Stimulated activated CD8-positive, alpha-beta memory T cell treated with anti-CD3 and anti-CD28 coated beads, Interleukin-4, amount 100 ng/mL, for 24 hours (primary cell): ENCODE measurements at places on chromosomes 13 and 19.

DNA sequence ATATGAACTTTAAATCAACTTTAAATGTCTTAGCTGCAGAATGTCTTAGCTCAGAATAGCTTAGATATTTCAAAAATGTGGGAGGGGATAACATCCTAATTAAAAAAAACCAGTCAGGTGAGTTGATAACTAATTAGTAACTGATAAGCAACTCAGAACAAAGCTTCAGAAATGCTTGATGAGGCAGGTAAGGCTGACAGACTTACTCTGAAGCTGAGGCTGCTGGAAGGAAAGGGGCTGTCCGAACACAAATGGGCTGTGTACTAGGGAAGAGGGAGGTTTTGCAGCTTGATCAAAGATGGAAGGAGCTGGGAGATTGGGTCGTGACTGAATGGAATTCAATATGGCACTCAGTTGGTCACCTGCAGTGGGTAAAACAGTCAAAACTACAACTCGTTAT is 91.2 kb upstream of the FBXL3 start:
- DNase-seq, result no peak

DNA sequence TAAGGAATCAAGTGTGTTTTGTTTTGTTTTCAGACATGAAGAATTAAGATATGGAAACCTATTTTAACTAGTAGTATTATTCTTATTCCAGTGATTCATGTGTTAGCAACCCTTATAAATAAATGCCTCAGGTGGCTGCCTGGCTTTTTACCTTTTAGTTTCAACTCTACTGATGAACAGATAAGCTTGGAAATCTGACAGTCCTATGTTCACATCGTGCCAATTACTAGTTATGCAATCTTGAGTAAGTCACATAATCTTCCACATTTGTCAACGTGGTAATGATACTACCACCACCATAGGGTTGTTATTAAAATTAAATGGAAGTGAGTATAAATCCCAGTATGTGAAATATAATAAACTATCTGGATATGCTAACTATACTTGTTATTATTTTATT is 64.3 kb downstream of the TBC1D4 start:
- DNase-seq, result no peak

- peak; percentile 70 for DNase-seq
These were observed at the start of gene UHRF1 for GRCh38 chr19:4909156-4909896. TSS of gene UHRF1 (plus strand) at chr19:4909501. CDS start at chr19:4910886, 1,385 bp downstream.

- no peak for DNase-seq
These were observed 57.4 kb downstream of the ZNF728 start for GRCh38 chr19:22945560-22945959.

DNA sequence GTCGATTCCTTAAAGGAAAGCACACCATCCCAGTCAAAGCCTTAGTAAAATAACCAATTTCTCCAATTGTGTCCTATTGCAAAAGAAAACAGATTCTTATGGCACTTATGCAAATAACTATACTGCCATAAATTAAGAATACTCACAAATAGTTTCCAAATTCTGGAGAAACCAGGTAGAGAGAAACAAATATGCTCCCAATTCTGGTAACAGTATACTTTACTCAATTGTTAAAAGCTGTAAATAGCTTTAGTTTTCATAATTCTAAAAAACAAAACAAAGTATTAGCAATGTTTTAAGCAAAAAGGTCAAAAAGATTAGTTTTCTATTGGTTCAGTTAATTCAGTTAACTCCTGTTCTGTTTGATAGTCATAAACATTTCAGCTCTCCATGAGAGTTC is 18.2 kb upstream of the UBAC2 start:
- no peak for DNase-seq

DNA sequence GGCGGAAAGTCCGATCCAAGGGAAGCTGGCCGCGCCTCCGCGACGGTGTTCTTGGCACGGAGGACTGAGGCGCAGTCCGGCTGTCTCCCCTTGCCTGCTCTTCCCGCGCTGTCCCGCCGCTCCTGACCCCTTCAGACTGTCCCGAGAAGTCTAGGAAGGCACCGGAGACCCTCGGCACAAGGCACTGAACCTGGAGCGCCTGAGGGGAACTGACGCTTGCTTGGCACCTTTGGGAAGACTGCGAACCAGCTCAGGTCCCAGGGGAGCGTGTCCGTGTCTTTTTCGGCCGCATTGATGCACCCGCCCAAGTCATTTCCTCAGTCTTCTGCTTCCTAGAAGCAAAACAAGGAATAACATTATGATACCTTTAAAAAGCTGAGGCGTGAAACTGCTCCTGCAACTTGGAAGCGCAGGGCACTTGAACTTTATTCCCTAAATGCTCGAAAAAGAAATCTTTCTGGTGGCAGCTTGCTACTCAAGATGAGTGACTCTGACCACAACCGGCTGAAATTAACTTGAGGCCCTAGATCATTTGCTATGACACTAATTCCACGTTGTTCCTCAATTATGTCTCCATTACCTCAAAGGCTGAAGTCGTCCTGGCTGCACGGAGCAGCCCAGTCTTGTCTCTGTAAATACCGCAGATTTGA is 735 bp upstream of the FLT1 start:
- no peak for DNase-seq

DNA sequence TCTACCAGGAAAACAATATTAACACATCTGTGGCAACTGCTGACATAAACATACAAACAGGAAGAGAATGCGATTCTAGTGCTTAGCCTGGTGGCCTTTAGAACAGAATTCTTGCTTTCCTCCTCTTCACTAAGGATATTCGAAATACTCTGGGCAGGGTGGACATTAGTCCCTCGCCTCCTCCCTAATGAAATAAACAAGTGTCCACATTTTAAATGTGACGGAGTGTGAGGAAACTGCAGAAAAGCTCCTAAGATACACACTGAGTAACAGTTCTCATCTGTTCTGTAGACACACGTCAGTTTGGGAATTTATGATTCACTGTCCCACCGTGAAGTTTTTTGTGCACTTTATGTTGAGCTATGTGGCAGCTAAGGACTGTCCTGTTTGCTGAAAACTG is 639 bp downstream of the STARD13 start:
- no peak for DNase-seq

- no peak for DNase-seq
These were observed 3.0 kb downstream of the TTYH1 start for GRCh38 chr19:54418030-54418929.

DNA sequence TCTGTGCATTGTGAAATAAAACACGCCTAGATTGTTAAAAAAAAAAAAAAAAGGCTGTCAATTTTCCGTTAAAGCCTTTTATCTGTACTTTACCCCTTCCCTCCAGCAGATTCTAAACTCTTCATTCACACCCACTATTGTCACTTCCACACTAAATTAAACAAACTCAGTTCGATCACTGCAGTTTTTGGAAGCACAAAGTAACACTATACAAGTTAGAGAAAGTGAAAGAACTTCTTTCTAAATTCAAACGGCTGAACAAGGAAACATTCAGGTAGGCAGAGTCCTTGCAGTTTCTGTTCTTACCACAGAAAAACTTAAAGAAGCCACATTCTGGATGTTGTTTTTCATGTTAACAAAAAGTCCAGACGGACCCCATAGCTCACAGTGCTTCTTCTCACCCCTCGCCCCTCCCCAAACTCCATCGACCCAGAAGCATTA is 27.5 kb upstream of the UBE2L5 start:
- no peak for DNase-seq

GRCh38 chr19:1113986-1114483 is 10.2 kb downstream of the GPX4 start:
- no peak for DNase-seq

GRCh38 chr19:39506944-39507714 is 7.8 kb upstream of the SELENOV start:
- DNase-seq, result peak; percentile 56

GRCh38 chr13:35211949-35212348 is 264.5 kb downstream of the MAB21L1 start:
- no peak for DNase-seq

GRCh38 chr13:46655377-46656180 is 102.6 kb downstream of the LRCH1 start:
- no peak for DNase-seq

- DNase-seq, result no peak
These were observed 8.6 kb downstream of the CALM3 start for GRCh38 chr19:46609511-46610412.

DNA sequence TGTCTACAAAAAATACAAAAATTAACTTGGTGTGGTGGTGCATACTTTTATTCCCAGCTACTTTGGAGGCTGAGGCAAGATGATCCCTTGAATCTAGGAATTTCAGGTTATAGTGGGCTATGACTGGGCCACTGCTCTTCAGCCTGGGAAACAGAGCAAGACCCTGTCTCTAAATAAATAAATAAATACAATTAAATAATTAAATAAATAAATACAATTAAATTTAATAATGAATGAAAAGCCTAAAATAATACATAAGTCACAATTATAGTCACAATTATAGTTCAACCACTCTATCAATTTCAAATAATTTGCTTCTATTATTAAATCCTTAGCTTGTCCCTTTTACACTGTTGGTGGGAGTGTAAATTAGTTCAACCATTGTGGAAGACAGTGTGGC is 146.4 kb upstream of the RFC3 start:
- DNase-seq, result no peak

GRCh38 chr19:49546825-49547565 is 19.2 kb downstream of the RCN3 start:
- no peak for DNase-seq

DNA sequence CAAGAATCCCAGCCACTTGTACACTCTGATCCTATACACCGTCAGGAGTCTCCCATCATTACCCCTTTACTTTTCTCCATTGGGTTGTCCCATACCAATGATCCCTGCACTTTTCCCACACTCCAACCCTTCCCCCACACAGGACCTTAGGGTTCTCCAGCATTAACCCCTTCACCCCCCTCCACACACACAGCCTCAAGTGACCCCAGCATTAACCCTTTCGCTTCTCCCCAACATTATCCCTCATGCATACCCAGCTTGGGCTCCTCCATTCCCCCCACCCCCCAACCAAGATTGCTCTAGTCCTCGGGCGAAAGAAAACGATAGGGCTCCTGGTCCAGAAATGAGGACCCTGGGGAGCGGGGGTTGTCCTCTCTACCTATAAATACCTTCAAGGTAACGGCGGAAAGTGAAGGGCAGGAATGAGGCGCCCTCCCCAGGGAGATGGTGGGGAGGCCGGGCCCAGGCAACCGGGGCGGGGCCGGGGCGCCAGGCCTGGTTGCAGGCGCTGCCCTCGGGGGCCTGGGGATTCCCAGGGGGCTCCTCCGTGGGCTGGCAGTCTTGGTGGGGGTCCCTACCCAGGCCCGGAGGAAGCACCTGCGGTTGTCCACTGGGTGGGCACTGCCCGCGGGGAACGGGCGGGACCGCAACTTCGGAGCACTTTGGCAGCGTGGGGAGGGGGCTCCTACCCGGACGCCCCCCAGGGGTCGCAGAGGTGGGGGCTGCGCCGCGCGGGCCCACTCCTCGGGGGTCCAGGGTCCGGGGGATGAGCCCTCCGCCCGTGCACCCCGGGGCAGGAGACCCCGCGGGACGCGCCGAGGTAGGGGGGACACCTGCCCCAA is 757 bp downstream of the WIZ start:
- DNase-seq, result no peak

DNA sequence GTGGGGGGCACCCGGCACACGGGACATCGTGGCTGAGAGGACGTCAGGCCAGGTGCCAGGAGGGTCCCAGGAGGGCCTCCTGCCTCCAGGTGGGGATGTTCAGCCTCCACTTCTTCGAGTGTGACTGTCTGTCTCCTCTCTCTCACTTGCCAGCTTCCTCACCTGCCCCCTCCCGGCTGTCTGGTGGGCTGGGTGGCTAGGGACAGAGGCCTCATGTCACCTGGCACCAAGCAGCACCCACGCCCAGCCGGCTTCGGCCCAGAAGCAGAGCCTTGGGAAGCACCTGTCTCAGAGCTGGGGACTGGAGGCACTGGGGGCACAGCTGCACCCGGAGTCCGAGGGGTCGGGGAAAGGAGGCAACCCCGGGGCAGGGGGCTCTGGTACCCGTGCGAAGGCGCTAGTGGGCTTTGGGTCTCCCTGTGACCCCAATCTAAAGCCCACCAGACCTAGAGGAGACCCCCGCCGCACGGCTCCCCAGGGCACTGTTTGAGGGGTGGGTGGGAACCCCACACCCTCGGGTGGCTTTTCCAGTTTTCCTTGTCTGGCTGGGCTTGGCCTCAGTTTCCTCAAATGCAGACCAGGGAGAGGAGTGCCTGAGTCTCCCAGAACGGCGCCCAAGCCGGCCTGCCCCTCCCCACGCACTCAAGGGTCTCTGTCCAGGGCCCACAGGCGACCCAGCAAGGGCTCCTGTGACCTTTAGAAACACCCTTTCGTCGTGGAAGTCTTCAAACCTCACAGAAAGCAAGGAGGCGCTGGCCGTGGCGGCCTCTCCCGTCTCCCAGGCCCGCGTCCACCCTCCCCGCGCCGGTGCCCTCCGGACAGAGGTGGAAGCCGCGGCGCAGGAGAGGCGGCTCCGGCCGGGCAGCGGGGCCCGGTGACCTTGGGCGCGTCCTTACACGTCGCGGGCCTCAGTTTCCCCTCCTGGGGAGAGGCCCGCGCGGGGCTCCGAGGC is 664 bp upstream of the HCN2 start:
- no peak for DNase-seq

DNA sequence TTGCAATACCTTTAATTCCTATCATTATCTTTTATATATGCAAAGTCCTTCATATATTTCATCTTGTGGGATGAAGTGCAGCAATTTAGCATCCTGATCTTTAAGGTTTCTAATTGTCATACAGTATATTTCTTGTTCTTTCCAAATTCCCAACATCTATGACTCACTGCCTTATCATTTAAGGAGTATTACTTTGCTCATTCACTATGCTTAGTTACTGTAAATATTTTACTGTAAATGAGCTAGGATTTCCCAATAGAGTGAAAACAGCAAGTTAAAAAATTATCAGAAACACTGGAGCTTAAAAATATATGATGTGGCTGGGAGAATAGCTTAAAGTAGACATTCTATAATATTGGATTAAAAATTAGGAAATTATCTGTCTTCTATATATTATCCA is 69.9 kb downstream of the SLITRK6 start:
- DNase-seq, result no peak

- no peak for DNase-seq
These were observed 35.8 kb downstream of the RXFP2 start for GRCh38 chr13:31775148-31775547.

DNA sequence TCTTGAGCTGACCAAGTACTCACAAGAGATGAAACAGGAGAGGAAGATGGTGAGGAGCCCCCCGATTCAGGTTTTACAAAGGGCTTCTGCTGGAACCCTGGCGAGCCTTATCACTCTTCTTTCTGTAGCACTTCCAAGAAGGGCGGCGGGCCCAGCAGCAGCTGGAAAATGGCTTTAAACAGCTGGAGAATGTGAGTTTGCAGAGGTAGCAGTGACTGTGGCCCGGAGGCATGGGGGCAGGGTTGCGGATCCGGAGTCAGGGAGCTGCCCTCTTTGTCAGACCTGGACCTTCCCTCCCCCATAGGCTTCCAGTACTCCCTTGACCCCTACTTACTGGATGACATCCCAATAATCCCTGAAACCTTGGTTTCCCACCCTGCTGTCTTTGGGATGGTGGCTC is 3.6 kb downstream of the TRIP10 start:
- DNase-seq, result no peak

- no peak for DNase-seq
These were observed 56.6 kb upstream of the ANKRD10 start for GRCh38 chr13:110971486-110971885.

- DNase-seq, result no peak
These were observed at the start of gene TMEM145 for GRCh38 chr19:42313096-42313839. TSS of gene TMEM145 (plus strand) at chr19:42313309. CDS start at chr19:42313377, 68 bp downstream.

- no peak for DNase-seq
These were observed 227.5 kb downstream of the DCT start for GRCh38 chr13:94251831-94252608.
